ENCODE measurements at places on chromosomes 5 and 9. TPM values are rescaled to one million over a fixed set of nuclear protein-coding genes. Genes with fewer than 3 reads are reported as not detected.

The GMCL2 gene
- not detected for total RNA-seq

The INSYN2B gene
- total RNA-seq = not detected

The PCDHGA7 gene
- total RNA-seq = not detected

The DBH gene
- 0.18 TPM for total RNA-seq

The AQP7 gene
- 1.2 TPM for total RNA-seq

The TMEM38B gene
- 9.4 TPM for total RNA-seq

GRCh38 chr5:158611581-158611980 lies 488.1 kb downstream of the EBF1 start:
- H3K4me1 ChIP-seq = no peaks in the 10 kb centered on the region
- no peak for DNase-seq
- no peak overlapping the region for H3K27ac ChIP-seq
- H3K36me3 ChIP-seq = no peaks in the 10 kb centered on the region
- H3K4me3 ChIP-seq = no peak overlapping the region
- H3K27me3 ChIP-seq = peaks cover 10% of the 10 kb centered on the region

- peaks cover 7% of the 10 kb centered on the region for H3K27me3 ChIP-seq
- H3K4me3 ChIP-seq = no peak overlapping the region
- no peaks in the 10 kb centered on the region for H3K4me1 ChIP-seq
- H3K36me3 ChIP-seq = no peaks in the 10 kb centered on the region
- no peak for DNase-seq
- no peak overlapping the region for H3K27ac ChIP-seq
Observed at GRCh38 chr9:113417370-113417769, 6.8 kb downstream of the C9orf43 start.

DNA sequence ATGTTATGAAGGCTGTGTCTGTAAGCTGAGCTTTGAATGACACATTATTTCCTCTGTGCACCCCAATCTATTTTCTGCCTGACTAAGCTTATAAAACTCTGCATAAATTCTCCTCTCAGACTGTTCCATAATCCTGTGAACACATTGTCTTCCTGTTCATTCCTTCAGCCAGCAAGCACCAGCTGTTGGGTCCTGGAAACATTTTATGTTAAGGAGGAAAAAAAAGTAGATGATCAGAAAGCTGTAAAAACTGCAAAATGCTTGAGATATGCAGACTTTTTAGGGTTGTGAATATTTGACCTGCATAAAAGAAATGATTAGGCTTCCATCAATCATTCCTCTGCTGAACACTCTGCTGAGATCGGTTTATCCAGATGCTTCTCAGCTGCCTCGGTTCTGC lies 1246.0 kb upstream of the DMAC1 start:
- H3K4me3 ChIP-seq = no peak overlapping the region
- H3K4me1 ChIP-seq = no peaks in the 10 kb centered on the region
- DNase-seq = no peak
- H3K27ac ChIP-seq = no peak overlapping the region

- peaks cover 33% of the 10 kb centered on the region for H3K4me1 ChIP-seq
- no peak for DNase-seq
- H3K36me3 ChIP-seq = peaks cover 2% of the 10 kb centered on the region
Observed at GRCh38 chr9:78235256-78235761, 566 bp upstream of the CEP78 start.

GRCh38 chr9:126631254-126631653 lies 17.5 kb downstream of the LMX1B start:
- H3K27me3 ChIP-seq = peaks cover 70% of the 10 kb centered on the region
- no peak for DNase-seq
- H3K4me3 ChIP-seq = no peak overlapping the region

- H3K27ac ChIP-seq = no peak overlapping the region
- no peaks in the 10 kb centered on the region for H3K27me3 ChIP-seq
- H3K4me1 ChIP-seq = no peaks in the 10 kb centered on the region
- H3K4me3 ChIP-seq = no peak overlapping the region
Observed at GRCh38 chr9:117448066-117448465, 33.2 kb upstream of the ASTN2 start.

DNA sequence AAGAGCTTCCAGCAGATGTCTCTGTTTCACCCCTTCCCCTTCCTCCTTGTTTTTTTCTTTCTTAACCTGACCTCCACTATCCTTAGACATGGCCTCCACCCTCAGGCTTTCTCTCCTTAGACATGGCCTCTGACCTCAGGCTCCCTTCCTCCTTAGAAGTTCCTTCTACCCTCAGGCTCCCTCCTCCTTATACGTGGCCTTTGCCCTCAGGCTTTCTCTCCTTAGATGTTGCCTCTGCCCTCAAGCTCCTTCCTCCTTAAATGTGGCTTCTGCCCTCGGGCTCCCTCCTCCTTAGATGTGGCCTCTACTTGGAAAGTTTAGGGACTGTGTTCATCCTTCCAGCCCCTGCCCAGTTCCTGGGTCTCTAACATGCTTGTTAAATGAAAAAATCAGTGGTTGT lies 180.4 kb upstream of the S1PR3 start:
- no peak overlapping the region for H3K27ac ChIP-seq
- DNase-seq = no peak
- H3K36me3 ChIP-seq = peaks cover 2% of the 10 kb centered on the region
- H3K4me3 ChIP-seq = no peak overlapping the region

DNA sequence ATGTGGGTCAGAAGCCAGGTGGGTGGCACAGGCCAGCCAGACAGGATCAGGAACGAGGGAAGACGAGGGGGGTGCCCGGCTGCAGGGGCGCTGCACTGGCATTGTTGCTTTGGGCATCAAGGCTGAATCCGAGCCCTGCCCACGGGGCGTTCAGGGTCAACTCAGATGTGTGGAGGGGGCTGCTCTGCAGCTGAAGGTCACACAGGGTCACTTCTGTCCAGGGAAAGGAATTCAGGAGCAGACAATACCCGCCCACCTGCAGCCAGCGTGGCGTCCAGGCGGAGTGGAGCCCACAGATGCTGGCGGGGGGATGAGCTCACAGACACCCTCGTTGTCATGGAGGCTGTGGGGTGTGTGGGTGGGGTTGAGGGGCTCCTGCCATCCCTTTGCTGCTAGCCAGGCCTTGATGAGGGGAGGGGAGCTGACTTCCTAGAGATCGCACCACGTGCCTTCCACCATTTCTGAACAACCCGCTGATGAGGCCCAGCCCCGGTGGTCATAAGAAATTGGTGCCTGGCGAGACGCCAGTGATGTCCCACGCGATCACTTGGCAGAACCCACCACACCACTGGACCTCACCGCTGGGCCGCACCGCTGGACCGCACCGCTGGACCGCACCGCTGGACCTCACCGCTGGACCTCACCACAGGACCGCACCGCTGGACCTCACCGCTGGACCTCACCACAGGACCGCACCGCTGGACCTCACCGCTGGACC lies 31.2 kb downstream of the MRPL36 start:
- H3K4me3 ChIP-seq = no peak overlapping the region
- no peak overlapping the region for H3K27ac ChIP-seq
- DNase-seq = no peak
- H3K36me3 ChIP-seq = no peaks in the 10 kb centered on the region
- peaks cover 4% of the 10 kb centered on the region for H3K4me1 ChIP-seq
- H3K27me3 ChIP-seq = peaks cover 35% of the 10 kb centered on the region

GRCh38 chr9:84780385-84780784 lies 110.9 kb downstream of the NTRK2 start:
- H3K27ac ChIP-seq = no peak overlapping the region
- peaks cover 21% of the 10 kb centered on the region for H3K27me3 ChIP-seq
- H3K4me3 ChIP-seq = no peak overlapping the region
- no peaks in the 10 kb centered on the region for H3K36me3 ChIP-seq
- H3K4me1 ChIP-seq = peaks cover 4% of the 10 kb centered on the region

- H3K36me3 ChIP-seq = no peaks in the 10 kb centered on the region
- no peak for DNase-seq
- H3K4me3 ChIP-seq = peak overlapping the region; percentile 97
- H3K4me1 ChIP-seq = peaks cover 35% of the 10 kb centered on the region
- peak overlapping the region; percentile 98 for H3K27ac ChIP-seq
- no peaks in the 10 kb centered on the region for H3K27me3 ChIP-seq
Observed at GRCh38 chr5:176389135-176390123, 878 bp downstream of the HIGD2A start.

- DNase-seq = no peak
- peak overlapping the region; percentile 94 for H3K4me3 ChIP-seq
- H3K27ac ChIP-seq = peak overlapping the region; percentile 24
- peaks cover 19% of the 10 kb centered on the region for H3K27me3 ChIP-seq
- peaks cover 25% of the 10 kb centered on the region for H3K4me1 ChIP-seq
- no peaks in the 10 kb centered on the region for H3K36me3 ChIP-seq
Observed at GRCh38 chr9:85742597-85742936, 813 bp upstream of the AGTPBP1 start.

DNA sequence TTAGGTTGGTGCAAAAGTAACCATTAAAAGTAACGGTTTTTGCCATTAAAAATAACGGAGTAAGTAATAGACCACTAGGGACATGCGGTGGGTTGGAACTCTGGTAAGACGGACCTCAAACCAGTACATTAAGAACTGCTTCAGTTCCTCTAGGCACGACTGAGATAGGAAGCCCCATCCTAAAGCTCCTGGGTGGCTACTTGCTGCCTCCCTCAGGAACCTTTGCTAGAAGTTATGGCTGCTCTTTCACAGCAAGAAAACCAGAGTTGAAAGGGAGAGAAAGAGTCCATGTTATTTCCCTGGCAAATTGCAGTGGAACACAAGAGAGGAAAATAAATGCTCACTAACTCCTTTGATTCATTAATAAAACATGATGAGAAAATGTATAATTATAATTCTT lies 47.6 kb downstream of the MCTP1 start:
- no peak overlapping the region for H3K4me3 ChIP-seq
- DNase-seq = no peak
- no peaks in the 10 kb centered on the region for H3K36me3 ChIP-seq
- H3K4me1 ChIP-seq = no peaks in the 10 kb centered on the region
- no peaks in the 10 kb centered on the region for H3K27me3 ChIP-seq

DNA sequence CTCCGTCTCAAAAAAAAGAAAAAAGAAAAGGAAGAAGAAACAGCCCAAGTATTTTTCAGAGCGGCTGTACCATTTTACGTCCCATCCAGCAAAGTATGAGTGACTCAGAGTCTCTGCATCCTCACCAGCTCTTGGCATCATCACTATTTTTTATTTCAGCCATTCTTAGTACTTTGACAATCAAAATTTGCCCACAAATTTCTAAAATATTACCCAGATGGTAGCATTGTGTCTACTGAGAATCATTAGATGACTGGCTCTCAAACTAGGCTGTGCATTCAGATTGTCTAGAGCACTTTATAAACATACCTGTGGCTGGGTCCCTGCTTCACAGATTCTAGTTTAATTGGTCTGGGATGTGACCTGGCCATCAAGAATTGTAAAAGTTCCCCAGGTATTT lies 21.6 kb upstream of the MELK start:
- peaks cover 22% of the 10 kb centered on the region for H3K27me3 ChIP-seq
- DNase-seq = no peak
- H3K4me3 ChIP-seq = no peak overlapping the region
- no peak overlapping the region for H3K27ac ChIP-seq
- H3K36me3 ChIP-seq = peaks cover 3% of the 10 kb centered on the region
- peaks cover 2% of the 10 kb centered on the region for H3K4me1 ChIP-seq

DNA sequence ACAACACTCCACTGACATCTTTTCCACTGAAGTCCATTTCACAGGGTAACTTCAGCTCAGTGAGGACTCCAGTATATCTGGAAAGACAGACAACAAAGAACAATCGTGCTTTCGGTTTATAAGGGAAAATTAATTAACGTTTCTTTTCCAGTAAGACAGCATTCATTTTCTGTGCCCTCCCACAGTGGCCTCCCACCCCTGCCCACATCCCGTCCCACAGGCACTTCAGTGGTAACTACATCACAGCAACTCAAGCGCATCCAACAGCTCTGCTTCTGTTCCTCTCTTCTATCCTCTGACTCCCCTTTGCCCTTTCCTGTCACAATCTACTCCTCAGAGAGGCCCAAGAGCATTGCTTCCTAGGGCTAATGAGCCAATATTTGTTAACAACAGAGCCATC lies 40.3 kb downstream of the GLDC start:
- H3K27ac ChIP-seq = no peak overlapping the region
- H3K4me1 ChIP-seq = peaks cover 3% of the 10 kb centered on the region
- no peaks in the 10 kb centered on the region for H3K27me3 ChIP-seq

GRCh38 chr9:2729003-2729402 lies 11.7 kb downstream of the KCNV2 start:
- no peak overlapping the region for H3K4me3 ChIP-seq
- no peaks in the 10 kb centered on the region for H3K27me3 ChIP-seq
- H3K36me3 ChIP-seq = no peaks in the 10 kb centered on the region
- H3K4me1 ChIP-seq = peaks cover 4% of the 10 kb centered on the region
- no peak for DNase-seq

DNA sequence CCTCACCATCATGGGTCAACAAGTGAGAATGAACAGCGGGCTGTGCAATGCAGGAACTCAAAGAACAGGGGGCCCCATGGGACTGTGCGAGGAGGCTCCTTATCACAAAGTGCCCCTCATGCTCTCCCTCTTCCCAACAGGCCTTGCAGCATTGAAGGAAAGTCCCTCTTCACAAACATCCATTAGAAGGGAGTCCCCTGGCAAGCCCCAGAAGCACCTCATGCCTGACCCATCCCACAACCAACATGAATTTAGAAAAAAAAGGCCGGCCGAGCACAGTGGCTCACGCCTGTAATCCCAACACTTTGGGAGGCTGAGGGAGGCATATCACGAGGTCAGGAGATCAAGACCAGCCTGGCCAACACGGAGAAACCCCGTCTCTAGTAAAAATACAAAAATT lies 122.6 kb upstream of the FSTL4 start:
- no peaks in the 10 kb centered on the region for H3K4me1 ChIP-seq
- H3K27ac ChIP-seq = no peak overlapping the region
- H3K36me3 ChIP-seq = no peaks in the 10 kb centered on the region
- DNase-seq = no peak

All from T-helper 17 cell (primary cell).